ENCODE measurements at places on chromosomes 1 and 21.
A peak's percentile ranks its signal among the peaks of the same experiment; 100 is the strongest.

GRCh38 chr1:176765608-176766007, 302.6 kb downstream of the PAPPA2 start:
- DNase-seq = no peak

DNA sequence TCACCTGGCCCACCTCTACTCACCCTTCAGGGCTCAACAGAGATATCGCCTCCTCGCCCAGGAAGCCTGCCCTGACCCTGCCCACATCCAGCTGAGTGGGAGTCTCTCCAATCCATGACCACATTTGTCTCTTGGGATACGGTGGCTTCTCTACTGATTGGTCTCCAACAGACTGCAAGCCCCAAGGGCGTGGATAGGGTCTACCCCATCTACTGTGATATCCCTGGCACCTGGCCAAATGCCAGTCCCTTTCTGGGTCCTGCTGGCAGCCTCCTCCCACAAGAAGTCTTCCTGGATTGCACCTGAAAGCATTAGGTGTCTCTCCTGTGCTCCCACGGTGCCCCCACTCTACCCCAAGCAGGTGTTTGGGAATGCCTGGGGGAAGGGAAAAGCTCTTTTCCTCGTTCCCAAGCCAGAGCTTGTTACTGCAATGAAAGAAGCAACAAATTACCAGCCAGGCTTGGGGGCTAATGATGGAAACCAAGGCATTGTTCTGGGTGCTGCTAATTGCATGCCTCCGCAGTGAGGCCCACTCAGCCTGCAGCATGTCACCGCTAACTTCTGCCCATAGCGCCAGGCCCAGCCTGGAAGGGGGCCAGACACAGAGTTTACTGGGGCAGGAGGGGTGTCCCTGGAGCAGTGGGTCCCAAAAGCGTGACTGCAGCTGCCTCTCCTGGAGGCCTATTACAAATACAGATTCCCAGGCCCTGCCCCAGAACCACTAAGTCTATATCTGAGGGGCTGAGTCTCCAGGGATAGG, 90.7 kb upstream of the IFFO2 start:
- no peak for DNase-seq

DNA sequence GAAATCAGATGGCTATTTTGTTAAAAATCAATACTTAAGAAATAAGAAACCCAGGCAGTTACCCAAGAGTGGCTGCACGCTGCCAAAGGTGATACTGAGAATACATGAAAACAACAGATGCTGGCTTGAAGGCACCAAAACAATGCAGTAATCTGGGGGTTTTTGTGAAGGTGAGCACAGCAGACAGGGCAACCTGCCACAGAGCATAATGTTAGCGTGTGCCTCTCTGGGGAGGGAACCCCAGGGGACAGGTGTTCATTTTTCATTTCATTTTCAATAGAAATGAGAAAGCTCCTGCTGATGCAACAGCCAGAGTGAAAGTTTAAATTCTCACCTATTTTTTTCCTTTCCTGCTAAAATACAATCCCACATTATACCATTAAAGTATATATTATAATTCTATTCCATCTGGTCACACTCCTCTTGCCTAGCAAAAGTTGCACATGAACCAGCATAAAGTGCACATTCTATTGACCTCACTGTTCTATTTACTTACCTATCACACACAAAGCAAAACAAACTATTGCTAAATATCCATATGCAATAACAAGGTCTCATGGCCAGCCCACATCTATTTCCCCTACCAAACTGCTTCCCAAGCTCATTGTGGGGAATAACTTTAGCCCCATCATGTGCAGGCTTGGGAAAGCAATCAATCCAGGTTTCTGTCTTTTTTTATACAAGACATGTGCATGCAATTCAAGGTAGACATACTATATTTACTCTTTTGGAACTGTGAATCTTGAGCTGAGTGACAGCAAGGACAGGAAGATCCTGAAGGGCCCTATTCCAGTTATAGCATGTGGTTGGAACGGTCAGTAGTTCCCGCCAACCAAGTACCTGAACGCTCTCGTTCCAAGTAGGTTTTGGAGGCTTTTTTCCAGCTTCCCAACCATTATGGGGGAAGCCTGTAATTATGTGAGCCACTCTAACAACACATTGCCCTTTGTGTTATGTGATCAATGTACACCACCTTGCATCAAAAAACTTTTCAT, 173.6 kb downstream of the RERE start:
- no peak for DNase-seq

DNA sequence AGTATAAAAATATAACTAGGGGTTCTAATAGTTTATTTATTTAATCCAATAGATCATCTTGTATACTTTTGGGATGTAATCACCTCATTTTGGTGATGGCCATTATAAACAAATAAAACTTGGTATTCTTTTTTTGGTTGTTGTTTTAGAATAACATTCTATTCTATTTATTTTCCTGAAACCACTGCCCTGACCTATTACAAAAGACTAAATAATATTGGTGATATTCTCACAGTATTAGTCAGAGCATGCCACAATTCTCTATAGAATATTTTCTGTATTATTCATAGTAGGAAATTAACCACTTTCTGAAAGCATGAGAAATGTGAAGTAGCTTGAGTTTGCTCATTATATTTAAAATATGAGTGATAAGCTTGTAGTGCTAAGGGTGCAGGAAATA, 54.1 kb upstream of the LRRC7 start:
- DNase-seq = peak; percentile 17

GRCh38 chr1:211623515-211623914, 44.6 kb upstream of the SLC30A1 start:
- DNase-seq = no peak

GRCh38 chr1:205319081-205320018, 2.2 kb downstream of the NUAK2 start:
- no peak for DNase-seq

DNA sequence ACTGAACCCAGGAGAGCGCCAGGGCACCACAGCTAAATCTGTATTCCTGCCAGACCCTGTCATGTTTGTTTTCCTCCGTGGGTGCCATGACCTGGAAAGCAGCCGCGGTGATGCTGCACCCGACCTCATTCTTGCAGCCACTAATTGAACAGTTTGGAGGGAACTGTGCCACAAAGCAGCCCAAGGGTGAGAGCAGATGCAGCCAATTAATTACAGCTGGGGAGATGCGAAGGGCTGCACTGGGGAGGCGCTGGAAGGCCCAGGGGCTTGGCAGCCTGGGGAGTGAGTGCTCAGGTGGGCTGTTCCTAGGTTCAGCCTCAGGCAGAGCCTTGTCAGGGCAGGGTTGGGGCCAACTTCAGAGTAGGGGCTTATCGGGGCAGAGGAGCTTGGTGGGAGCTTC, 158.4 kb upstream of the CD34 start:
- DNase-seq = no peak

GRCh38 chr1:222241410-222241809, 306.5 kb downstream of the HHIPL2 start:
- no peak for DNase-seq

GRCh38 chr1:210981490-210981889, 152.5 kb downstream of the KCNH1 start:
- peak; percentile 18 for DNase-seq

- peak; percentile 6 for DNase-seq
Measured at GRCh38 chr1:30538993-30539867, 184.2 kb downstream of the MATN1 start.

- no peak for DNase-seq
Measured at GRCh38 chr1:100076319-100076718, 56.4 kb downstream of the SASS6 start.

DNA sequence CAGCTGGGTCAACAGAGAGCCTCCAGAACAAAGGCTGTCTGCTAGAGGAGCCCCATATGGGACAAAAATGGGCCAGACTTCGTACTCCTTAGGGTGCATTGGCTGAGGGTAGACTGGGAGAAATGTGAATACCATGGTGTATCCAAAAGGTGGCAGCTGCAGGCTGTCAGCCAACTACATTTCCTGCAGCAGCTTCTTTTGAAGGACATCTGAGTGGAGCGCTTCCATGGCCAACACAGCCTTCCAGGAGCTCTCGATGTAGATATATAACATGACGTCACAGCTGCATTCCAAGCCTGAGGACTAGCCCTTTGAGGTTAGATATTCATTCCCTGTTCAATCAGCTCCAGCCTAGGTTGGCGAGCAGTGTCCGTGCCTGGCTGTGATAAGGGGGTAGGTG, 107.7 kb downstream of the MAB21L3 start:
- DNase-seq = no peak

GRCh38 chr1:166839600-166840308, 479 bp downstream of the POGK start:
- peak; percentile 73 for DNase-seq

- peak; percentile 52 for DNase-seq
Measured at GRCh38 chr1:167136191-167136614, 42.3 kb downstream of the STYXL2 start.

- DNase-seq = no peak
Measured at GRCh38 chr1:204588826-204589225, 72.6 kb downstream of the MDM4 start.

DNA sequence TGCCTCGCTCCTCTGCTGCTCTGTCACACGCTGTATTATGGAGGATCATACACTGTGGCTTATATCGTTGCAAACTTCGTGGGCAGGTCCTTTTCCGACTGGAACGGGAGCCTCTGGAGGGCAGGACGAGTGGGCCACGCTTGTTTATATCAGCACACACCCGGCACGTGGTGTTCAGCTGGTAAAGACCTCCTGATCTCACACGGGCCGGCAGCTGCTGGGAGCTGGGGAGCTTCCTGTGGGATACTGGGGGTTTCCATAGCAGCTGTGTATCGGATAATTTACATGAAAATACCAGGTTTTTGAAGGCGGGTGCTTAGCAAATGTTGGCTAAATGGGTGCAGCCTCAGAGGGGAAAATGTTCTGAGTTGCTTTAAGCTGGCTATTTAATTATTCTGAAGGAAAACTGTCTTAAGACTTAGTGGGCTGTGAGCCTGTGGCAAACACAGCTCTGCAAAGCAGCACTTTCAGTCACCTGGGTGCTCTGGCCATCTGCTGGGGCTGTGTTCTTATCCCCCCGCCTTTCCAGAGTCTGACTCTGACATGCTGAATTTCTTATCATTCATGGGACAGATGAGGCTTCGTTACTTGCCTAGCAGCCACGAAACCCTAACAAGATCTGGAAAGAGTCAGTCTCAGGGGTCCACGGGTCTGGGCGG, 103.6 kb upstream of the GCLM start:
- DNase-seq = no peak

- DNase-seq = peak; percentile 43
Measured at GRCh38 chr1:22471078-22471477, 19.4 kb downstream of the ZBTB40 start.

- peak; percentile 34 for DNase-seq
Measured at GRCh38 chr1:219085082-219085481, 88.6 kb upstream of the LYPLAL1 start.

DNA sequence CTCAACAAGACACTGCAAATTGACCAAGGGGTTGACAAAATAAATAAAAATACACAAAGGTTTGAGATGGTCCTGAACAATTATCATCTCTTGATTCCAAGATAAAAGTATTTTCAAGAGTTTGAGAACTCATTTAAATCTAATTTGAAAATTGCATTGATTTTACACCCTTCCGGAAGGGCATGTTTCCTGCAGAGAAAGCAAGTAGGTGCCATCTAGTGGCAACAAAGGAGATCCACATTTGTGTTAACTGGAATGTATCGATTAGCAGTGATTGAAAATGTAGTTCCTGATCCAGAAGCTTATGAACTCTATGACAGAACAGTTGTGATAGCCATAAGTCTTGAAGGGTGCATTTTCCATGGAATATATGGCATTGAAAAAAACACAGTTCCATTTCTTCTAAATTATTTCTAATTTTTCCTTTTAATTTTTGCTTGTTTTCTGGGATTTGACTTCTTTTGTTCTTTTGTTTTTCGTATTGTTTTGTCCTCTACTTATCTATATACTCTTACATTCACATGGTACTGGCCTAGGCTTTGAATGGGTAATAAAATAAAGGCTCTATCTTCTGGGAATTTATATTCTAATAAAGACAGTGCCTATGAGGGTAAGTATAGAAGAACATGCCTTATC, 143.7 kb downstream of the DNM3 start:
- DNase-seq = peak; percentile 45

DNA sequence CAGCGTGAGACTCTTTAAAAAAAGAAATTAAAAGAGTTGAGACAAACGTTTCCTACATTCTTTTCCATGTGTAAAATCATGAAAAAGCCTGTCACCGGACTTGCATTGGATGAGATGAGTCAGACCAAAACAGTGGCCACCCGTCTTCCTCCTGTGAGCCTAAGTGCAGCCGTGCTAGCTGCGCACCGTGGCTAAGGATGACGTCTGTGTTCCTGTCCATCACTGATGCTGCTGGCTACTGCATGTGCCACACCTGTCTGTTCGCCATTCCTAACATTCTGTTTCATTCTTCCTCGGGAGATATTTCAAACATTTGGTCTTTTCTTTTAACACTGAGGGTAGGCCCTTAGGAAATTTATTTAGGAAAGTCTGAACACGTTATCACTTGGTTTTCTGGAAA, 31.2 kb downstream of the IFNAR1 start:
- DNase-seq = no peak

DNA sequence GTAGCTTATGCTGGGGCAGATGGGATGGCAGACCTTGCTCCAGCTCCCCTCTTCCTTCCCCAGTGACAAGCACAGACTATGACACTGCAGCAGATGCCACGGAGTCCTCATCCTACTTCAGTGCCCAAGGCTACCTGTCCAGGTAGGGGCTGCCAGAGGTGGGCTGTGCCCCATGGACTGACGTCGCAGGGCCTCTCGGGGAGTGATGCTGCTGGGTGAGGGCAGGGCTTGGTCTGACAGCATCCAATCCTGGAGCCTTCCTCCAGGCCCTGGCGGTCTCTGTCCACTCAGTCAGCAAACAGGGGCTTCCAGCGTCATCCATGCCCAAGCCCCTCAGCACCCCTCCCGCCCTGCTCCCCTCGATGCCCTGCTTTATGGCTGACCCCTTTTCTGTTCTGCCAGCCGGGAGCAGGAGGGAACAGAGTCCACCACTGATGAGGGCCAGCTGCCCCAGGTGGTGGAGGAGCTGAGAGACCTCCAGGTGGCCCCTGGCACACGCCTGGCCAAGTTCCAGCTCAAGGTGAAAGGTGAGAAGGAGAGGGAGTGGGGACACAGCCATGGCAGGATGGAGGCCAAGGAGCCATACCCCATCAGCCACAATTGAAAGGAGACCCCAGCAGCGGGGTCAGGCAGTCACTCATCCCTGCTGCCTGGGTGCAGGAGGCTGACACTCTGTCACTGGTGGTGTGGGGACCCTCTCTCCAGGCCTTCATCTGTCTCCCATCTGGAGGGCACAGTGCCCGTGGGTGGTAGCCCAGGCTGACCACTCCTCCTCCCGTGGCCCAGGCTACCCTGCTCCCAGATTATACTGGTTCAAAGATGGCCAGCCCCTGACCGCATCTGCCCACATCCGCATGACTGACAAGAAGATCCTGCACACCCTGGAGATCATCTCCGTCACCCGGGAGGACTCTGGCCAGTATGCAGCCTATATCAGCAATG, 73.6 kb downstream of the TRIM11 start:
- no peak for DNase-seq

GRCh38 chr1:100924991-100925390, 29.1 kb downstream of the SLC30A7 start:
- no peak for DNase-seq

Data from AG20443 (cell line).